ENCODE measurements at places on chromosomes 13 and 19. TPM values are rescaled to one million over a fixed set of nuclear protein-coding genes. Genes with fewer than 3 reads are reported as not detected.
A peak's percentile ranks its signal among the peaks of the same experiment; 100 is the strongest.

The CILP2 gene
- 0.18 TPM for total RNA-seq

The ZNF682 gene
- 4.8 TPM for total RNA-seq

The HIF3A gene
- total RNA-seq, result not detected

DNA sequence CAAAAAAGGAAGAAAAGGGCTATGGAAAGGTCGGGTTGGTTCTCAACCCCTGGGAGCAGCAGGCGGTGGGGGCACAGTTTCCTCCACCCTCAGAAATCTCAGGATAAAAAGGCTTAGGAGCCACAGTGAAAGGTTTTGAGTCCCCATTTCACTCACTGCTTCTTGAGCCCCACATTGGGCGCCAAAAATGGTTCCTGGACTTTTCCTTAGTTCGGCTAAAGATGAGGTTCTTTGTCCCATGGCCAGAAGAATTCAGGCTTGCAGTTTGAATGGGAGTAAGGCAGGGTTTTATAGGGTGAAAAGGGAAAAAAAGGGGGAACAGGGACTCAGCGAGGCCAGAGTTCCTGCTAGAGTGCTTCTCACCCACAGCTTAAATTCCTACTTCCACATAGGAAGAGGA, 179.5 kb downstream of the GGACT start:
- no peak overlapping the region for H3K27ac ChIP-seq
- peak; percentile 8 for DNase-seq
- no peak overlapping the region for H3K4me3 ChIP-seq
- no peaks in the 10 kb centered on the region for H3K27me3 ChIP-seq
- peaks cover 5% of the 10 kb centered on the region for H3K36me3 ChIP-seq
- no peaks in the 10 kb centered on the region for H3K4me1 ChIP-seq

DNA sequence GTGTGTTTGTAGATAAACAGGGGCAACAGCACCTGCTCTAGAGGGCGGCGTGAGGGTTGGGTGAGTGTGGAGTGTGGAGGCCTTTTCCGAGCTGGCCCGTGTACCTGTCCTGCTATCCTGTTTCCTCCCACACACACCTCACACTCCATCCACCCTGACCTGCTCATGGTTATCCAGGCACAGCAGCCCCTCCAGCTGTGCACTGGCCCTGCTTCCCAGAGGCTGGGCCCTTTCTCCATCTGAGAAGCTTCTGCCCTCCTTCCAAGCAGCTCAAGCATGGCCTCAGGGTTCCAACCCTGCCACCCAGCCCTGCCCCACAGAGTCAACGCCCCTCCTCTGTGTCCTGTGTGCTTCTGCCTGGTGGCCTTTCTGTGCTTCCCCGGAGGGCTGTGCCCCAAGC, 86.9 kb downstream of the SOX1 start:
- no peaks in the 10 kb centered on the region for H3K4me1 ChIP-seq
- H3K36me3 ChIP-seq, result no peaks in the 10 kb centered on the region

- peaks cover under 1% of the 10 kb centered on the region for H3K27me3 ChIP-seq
- H3K36me3 ChIP-seq, result no peaks in the 10 kb centered on the region
- no peak overlapping the region for H3K27ac ChIP-seq
- H3K4me3 ChIP-seq, result no peak overlapping the region
- H3K4me1 ChIP-seq, result no peaks in the 10 kb centered on the region
Measured at GRCh38 chr19:38786572-38787265, 2.3 kb upstream of the LGALS7B start.

DNA sequence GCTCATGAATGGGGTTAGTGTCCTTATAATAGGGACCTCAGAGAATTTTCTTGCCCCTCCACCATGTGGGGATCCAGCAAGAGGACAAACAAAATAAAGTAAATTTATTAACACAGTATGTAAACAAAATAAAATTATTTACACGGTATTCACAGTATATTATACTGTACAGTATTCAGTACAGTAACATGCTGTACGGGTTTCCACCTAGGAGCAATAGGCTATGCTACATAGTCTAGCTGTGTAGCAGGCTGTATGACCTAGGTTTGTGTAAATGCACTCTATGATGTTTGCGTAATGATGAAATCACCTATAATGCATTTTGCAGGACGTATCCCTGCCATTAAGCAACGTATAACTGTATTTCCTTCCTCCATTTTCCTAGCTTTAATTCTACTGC, 11.8 kb upstream of the DIAPH3 start:
- no peaks in the 10 kb centered on the region for H3K36me3 ChIP-seq
- H3K27ac ChIP-seq, result no peak overlapping the region
- no peak for DNase-seq
- no peaks in the 10 kb centered on the region for H3K4me1 ChIP-seq
- H3K27me3 ChIP-seq, result 0 out of 2 replicates have a peak, but pooled peaks cover 2% of the 10 kb centered on the region

GRCh38 chr19:11264452-11265176, 2.3 kb upstream of the DOCK6 start:
- no peak overlapping the region for H3K4me3 ChIP-seq
- H3K4me1 ChIP-seq, result peaks cover 13% of the 10 kb centered on the region
- H3K27ac ChIP-seq, result no peak overlapping the region
- no peaks in the 10 kb centered on the region for H3K27me3 ChIP-seq

- H3K4me1 ChIP-seq, result no peaks in the 10 kb centered on the region
- H3K36me3 ChIP-seq, result peaks cover 1% of the 10 kb centered on the region
- DNase-seq, result no peak
- H3K27ac ChIP-seq, result no peak overlapping the region
- H3K4me3 ChIP-seq, result no peak overlapping the region
Measured at GRCh38 chr13:25281935-25282332, 5.4 kb downstream of the MTMR6 start.

- no peak for DNase-seq
- H3K4me1 ChIP-seq, result peaks cover 2% of the 10 kb centered on the region
- H3K36me3 ChIP-seq, result peaks cover 11% of the 10 kb centered on the region
- H3K4me3 ChIP-seq, result no peak overlapping the region
- no peak overlapping the region for H3K27ac ChIP-seq
- no peaks in the 10 kb centered on the region for H3K27me3 ChIP-seq
Measured at GRCh38 chr13:30619731-30620130, 2.0 kb downstream of the USPL1 start.

DNA sequence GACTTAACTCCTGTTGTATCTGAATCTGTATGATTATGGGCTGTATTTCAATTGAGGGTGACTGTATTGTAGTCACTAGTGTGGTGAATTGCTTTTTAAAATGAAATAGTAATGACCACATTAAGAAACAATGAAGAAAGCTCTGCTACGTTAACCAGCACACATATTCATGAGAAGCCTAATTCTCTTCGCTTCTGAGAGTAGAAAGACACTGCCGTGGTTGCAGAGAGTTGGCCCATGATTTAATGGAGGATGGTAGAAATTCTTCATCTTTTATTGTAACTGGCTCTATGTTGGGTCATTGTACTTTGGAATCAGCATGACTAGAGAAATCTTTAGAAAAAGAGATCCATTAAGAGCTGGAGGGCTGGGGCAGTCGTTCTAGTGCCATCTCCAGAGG, 451.5 kb downstream of the PCDH17 start:
- no peaks in the 10 kb centered on the region for H3K4me1 ChIP-seq
- H3K4me3 ChIP-seq, result no peak overlapping the region
- no peak overlapping the region for H3K27ac ChIP-seq
- no peaks in the 10 kb centered on the region for H3K27me3 ChIP-seq
